ENCODE measurements at places on chromosomes 2 and 18. TPM values are rescaled to one million over a fixed set of nuclear protein-coding genes. Genes with fewer than 3 reads are reported as not detected.

DNAH6 gene
- not detected for total RNA-seq

PSMA8 gene
- total RNA-seq = not detected

NPHP1 gene
- 2.7 TPM for total RNA-seq

SLC19A3 gene
- total RNA-seq = not detected

CLEC4F gene
- total RNA-seq = 0.18 TPM

SGPP2 gene
- total RNA-seq = 1.4 TPM
